ENCODE measurements at places on chromosomes 7 and 10.

DNA sequence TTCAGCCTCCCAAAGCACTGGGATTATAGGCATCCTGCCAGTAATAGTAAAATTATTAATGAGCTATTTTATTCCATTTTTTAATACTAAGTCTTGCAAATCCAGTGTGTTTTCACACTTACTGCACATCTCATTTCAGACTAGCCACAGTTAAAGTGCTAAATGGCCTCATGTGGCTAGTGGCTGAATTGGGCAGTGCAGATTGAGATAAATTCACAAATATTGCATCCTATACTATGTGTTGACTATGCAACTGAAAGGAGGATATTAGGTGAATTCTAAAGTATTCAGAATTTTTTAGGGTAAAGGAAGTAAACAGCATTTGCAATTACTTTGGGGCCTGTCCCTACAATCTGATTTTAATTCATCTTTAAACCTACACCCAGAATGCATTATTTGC lies 10.2 kb downstream of the APBB1IP start:
- DNase-seq = no peak

- DNase-seq = no peak
These were observed at the start of gene AOC1 for GRCh38 chr7:150852371-150852905. AOC1 (plus strand) TSS chr7:150852517; CDS start chr7:150856471, 3,954 bp downstream.

DNA sequence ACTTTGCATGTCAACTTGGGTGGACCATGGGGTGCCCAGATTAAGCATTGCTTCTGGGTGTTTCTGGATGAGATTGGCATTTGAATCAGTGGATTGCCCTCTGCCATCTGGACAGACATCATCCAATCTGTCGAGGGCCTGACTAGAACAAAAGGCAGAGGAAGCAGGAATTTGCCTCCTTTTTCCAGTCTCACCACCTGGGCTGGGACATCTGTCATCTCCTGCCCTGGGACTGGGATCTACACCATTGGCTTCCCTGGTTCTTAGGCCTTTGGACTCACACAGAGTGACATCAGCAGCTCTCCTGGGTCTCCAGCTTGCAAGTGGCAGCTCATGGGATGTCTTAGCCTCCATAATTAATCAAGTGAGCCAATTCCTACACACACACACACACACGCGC lies 10.3 kb downstream of the SLC13A4 start:
- DNase-seq = no peak

DNA sequence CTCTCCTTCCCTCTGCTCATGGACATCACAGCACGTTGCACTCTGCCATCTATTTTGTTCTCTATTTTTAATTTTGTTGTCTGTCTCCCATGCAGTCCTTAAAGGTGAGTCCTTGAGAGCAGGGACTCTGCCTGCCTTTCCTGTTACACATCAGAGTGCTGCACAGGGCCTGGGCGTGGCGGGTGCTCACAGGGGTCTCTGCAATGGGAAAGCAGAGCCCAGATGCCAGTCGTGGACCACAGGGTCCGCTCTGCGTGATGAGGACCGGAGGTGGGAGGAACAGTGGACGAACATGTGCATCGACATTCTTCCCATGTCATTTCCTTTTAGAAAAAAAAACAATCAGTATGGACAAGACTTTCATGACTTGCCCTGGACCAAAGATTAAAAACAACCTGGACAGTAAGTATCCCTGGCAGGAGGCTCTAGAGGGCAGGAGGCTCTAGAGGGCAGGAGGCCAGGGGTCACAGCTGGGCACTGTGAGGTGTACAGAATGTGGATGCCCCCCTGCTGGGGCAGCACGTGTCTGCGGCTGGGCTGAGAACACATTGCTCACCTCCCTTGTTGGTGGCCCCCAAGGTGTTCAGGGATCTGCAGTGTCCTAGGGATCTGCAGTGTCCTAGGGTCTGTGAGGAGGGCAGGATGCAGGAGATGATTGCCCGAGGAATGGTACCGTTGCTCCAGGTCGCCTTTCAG lies 29.6 kb upstream of the ZNF488 start:
- DNase-seq = no peak

DNA sequence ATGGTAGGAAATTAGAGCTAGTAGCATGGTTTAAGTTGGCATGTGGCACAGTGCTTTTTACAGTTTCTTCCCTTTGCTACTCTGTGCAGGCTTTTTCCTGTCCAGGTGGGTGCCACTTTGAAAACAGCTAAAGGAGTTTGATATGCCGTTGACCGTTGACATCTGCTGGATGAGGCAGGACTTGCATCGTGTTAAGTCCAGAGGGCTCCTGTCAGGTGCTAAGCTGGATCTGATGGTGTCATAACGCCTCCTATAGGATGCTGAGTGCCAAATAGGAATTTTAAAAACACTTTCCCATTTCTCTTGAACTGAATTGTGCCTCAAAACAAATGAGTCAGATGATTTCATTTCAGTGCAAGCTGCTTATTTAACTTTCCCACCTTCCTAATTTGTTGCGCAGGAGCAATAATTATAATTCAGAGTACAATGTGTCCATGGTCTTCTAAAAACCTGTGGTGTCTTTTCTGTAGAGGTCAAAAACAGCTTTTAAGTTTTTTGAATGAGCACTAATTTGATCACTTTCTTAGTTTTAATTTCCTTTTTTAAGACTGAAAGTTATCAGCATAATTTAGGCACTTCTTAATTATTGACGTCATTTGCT lies 178.3 kb downstream of the CDCA7L start:
- DNase-seq = peak; percentile 27

DNA sequence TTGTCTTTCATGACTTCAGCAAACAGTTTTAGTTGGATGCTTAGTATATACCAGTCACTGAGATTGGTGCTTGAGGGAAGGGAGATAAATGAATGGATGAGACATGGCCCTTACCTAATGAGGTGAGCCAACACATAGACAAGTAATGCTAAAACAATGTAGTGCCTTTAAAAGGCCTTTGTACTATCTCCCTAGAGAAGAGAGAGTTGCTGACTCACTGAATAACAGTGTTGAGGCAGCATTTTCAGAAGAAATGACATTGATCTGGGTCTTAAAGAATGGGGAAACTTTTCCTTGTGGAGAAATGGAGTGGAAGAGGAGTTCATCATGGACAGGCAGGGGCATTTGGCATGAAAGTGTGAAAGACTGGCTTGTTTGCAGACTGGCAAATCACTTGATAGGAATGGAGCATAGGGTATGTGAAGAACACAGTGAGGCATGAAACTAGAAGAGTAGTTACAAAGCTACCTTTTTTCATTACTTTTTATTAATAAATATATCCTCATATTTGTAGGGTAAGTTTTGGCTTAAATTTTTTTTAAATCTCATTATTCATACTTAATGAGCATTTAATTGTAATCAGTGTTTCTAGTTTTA lies 91.2 kb downstream of the KAT6B start:
- DNase-seq = no peak

GRCh38 chr7:135685306-135686084 lies 23.2 kb downstream of the STMP1 start:
- DNase-seq = no peak

DNA sequence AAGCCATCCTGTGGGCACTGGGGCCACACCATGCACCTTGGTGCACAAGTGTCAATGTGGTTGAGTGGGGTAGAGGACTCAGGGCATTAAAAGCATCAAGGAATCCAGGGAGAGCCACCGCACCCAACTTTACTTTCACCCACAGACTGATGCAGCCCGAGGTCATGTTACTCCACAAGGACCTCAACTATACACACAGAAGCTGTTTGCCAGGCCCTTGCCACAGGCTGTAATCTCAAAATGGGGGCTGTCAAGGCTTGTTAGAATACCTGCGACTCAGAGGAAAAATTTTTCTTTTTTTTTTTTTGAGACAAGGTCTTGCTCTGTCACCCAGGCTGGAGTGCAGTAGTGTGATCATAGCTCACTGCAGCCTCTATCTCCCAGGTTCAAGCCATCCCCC lies 26.5 kb upstream of the KCTD7 start:
- no peak for DNase-seq

GRCh38 chr10:113037218-113037617 lies 87.2 kb downstream of the TCF7L2 start:
- no peak for DNase-seq

GRCh38 chr7:43758822-43759683 lies 573 bp downstream of the BLVRA start:
- DNase-seq = peak; percentile 36
